ENCODE measurements at places on chromosomes 11 and 22.
A peak's percentile ranks its signal among the peaks of the same experiment; 100 is the strongest.

- no peak overlapping the region for H3K27ac ChIP-seq
- H3K36me3 ChIP-seq: peaks cover 11% of the 10 kb centered on the region
- no peaks in the 10 kb centered on the region for H3K4me1 ChIP-seq
- DNase-seq: peak; percentile 70
- no peak overlapping the region for H3K4me3 ChIP-seq
- no peaks in the 10 kb centered on the region for H3K27me3 ChIP-seq
Observed at GRCh38 chr22:27998511-27999410, 79.7 kb upstream of the PITPNB start.

DNA sequence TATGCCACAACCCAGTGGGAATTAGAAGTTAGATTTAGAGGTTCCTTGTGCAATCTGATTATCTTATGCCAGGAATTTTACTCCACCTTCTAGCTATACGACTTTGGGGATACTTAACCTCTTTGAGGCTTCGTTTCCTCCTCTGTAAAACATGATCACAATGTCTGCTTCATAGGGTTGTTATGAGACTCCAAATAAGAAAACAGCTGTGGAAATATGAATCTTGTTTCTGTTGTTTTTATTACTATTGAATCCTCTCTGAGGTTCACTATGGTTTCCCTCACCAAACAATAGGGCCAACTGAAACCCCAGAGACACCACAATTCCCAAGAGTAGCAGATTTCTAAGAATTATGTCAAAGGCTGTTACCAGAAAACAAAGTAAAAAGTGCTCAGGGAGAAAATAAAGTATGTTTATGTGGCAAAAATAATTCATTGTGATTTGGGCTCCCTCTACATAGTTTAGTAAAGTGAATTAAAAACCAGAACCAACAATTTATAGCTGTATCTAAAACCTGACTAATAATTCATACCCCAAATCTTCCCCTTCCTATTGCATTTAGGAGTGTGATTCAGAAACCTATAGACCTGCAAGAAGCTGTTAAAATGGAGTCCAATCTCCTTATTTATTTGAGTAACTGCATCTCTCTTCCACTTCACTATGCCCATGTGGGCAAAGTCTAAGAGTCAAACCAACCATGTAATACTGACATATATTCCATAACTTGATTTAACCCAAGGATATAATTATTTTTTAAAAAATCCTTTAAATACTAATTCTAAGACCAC is 38.4 kb downstream of the AMBRA1 start:
- no peak overlapping the region for H3K27ac ChIP-seq
- no peak overlapping the region for H3K4me3 ChIP-seq
- peaks cover 53% of the 10 kb centered on the region for H3K4me1 ChIP-seq
- DNase-seq: no peak
- no peaks in the 10 kb centered on the region for H3K27me3 ChIP-seq
- H3K36me3 ChIP-seq: no peaks in the 10 kb centered on the region

DNA sequence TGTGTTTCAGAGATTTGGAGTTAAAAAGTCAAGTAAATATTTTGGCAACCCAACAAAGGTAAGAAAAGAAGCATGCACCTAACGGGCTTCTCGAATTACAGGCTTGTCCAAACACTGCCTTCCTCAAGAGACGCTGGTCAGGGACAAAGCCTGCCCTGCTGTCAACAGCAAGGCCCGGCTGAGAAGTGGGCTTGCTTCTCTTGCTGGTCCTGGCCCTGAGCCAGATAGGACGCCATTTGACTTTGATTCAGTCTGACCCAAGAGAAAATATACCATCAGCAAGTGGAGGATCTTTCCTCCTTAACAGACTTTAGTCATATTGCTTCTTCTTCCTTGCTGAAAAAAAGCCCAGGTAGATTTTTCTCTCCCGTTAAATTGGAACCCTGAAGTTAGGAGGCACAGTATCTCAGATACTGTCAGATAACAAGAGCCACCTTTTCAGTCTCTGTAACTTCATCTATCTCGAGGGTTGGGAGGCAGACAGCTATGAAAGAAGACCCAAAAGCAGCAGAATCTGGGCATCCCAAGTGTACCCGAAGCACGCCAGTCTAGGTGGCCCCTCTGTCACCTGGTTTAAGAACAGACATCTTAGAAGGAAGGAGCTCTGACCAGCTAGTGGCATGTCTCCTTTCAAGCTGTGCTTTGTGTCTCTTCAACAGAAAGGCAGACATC is 57.5 kb downstream of the C22orf31 start:
- no peaks in the 10 kb centered on the region for H3K36me3 ChIP-seq
- DNase-seq: no peak
- no peaks in the 10 kb centered on the region for H3K27me3 ChIP-seq
- no peaks in the 10 kb centered on the region for H3K4me1 ChIP-seq
- no peak overlapping the region for H3K4me3 ChIP-seq

DNA sequence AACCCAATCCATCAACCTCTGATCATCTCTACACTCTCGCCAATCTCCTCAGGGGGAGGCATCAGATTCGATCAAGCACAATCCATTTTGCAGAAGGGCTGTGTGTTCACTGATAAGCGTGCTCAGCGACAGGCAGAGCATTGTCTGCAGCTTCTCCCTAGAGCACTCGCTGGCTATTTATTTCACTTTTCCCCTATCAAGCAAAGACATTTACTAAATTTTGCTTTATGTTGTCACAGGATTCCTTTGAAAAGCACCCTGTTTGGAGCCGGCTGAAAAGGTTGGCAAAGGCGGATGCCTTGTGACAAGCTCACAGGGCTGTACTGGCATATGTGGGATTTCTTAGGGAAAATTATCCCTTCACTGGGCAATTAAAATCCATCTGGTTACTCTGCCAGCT is 1381.5 kb upstream of the TENM4 start:
- H3K4me1 ChIP-seq: no peaks in the 10 kb centered on the region
- H3K27me3 ChIP-seq: no peaks in the 10 kb centered on the region
- H3K4me3 ChIP-seq: no peak overlapping the region

DNA sequence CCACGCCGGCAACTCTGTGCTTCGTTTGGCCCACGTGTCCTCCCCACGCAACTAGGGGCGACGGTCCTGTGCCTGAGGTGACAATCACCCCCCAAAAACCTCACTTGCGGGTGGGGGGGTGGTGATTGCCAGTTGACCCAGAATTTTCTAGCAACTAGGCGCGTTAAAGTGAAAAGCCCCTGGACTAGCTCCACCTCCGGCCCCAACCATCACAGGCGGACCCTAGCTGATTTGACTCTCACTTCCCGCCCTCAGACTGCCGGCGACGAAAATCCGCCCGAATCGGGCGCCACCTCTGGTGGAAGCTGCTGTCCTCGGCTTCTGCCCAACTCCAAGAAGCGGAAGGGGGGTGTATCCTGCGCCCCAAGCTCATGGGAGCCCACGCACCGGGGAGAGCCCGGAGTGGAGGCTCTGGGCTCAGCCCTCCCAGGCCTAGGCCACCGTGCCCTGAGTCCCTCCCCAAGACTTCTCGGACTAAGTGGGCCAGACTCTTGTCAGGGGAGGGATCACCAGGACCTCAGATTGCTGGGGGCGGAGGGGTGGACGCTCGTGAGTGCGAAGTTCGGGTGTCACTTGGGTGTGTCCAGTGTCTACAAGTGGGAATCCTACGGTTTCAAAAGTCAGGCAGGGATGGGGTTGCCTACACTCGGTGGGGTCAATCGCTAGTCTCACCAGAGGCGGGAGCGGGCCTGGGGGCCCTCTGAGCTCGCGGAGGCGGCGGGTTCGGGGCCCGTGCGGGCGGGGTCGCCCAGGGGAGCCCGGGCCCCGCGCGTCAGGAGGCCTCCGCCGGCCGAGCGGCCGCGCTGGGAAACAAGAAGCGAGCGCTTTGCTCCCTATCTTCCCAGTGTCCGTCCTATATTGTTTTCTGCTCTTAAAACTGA is 12.3 kb downstream of the PAX6 start:
- H3K27ac ChIP-seq: no peak overlapping the region
- no peak overlapping the region for H3K4me3 ChIP-seq
- H3K4me1 ChIP-seq: peaks cover 5% of the 10 kb centered on the region
- H3K27me3 ChIP-seq: peaks cover 95% of the 10 kb centered on the region

DNA sequence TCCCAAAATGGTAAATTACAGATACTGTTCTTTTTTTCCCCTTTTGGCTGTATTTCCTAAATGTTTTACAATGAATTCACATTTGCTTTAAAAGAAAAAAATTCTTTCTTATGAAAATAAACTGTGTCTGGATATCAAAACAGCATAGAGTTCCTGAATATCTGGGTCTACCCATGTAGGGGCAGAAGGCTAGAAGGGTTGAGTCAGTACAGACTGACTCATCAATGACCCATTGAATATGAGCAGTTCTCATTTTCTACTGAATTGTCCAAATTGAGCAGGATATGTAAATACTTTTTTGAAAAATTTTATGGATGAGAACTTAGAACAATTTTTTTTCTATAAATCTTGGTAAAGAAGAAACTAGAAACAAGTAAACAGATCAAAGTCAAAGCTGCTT is 16.3 kb upstream of the C11orf87 start:
- no peaks in the 10 kb centered on the region for H3K27me3 ChIP-seq
- no peak overlapping the region for H3K4me3 ChIP-seq
- no peak for DNase-seq
- H3K36me3 ChIP-seq: no peaks in the 10 kb centered on the region

- H3K4me1 ChIP-seq: no peaks in the 10 kb centered on the region
- no peak for DNase-seq
- H3K36me3 ChIP-seq: no peaks in the 10 kb centered on the region
- no peak overlapping the region for H3K27ac ChIP-seq
- no peaks in the 10 kb centered on the region for H3K27me3 ChIP-seq
Observed at GRCh38 chr11:132142554-132142953, 772.1 kb downstream of the NTM start.

DNA sequence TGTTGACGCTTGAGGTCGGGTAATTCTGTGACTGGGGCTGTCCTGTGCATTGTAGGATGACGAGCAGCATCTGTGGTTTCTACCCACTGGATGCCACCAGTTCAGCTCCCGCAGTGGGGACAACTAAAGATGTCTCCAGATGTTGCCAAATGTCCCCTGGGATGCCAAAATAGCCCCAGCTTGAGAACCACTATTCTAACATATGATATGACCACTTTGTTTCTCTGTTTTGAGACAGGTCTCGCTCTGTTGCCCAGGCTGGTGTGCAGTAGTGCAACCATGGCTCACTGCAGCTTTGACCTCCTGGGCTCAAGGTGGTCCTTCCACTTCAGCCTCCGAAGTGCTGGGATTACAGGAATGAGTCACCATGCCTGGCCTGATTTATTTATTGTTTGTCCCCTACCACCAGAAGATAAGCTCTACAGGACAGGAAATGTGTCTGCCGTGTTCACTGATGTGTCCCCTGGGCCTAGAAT is 4.4 kb upstream of the MEN1 start:
- H3K36me3 ChIP-seq: no peaks in the 10 kb centered on the region
- no peak overlapping the region for H3K4me3 ChIP-seq
- no peak for DNase-seq
- H3K27ac ChIP-seq: no peak overlapping the region
- no peaks in the 10 kb centered on the region for H3K27me3 ChIP-seq

DNA sequence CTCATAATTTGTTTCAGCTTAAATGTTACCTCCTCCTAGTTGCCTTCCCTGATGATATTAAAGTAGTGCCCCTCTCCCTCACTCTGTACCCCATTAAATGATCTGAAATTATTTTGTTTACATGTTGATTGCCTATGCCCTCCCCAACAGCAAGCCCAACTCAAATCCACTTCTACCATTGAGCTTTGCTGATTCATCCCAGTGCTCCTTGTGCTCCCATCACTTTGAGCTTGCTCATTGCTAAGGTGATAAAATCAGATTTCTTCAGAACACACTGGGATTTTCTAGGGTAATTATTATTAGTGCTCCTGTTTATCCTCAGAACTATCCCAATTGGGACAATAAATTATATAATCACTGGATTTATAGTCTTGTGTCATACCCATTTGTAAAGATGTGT is 8.4 kb upstream of the DDX6 start:
- DNase-seq: no peak
- no peaks in the 10 kb centered on the region for H3K27me3 ChIP-seq
- no peaks in the 10 kb centered on the region for H3K36me3 ChIP-seq

DNA sequence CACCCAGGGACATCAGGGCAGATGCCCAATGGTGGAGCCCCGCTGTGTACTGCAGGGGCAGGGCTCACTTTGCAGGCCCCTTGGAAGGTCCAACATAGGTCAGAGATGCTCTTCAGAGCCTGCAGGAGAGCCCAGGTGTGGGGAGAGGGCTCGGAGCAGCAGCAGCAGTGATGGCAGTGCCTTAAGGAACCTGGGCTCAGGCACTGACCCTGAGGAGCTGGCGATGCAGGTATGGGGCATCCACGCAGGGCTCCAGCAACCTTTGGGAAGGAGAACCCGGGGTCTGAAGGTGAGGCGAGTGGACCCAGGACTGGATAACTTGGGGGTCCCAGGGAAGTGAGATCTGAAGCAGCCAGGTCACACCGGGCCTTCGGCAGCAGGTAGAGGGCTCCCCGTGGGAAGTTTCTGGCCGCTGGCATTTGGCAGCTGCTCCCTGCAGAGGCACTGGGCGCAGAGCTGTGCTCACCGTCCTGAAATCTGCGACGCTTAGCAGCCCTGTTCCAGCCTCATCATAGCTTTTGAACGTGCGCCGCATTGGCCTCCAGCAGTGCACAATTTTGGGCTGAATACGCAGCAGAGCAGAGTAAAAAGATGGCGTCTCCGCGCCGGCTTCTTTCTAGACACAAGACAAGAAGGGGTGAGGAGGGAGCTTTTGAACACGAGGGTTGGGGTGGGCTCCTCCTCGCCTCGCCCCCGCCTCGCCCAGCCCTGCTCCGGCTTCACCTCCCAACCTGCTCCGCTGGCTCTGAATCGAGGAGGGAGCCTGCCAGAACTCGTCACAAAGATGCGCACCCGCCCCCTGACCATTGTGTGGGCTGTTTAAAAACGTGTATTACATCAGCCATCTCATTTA is 118.8 kb downstream of the MPPED1 start:
- H3K36me3 ChIP-seq: no peaks in the 10 kb centered on the region
- no peaks in the 10 kb centered on the region for H3K4me1 ChIP-seq
- no peak overlapping the region for H3K27ac ChIP-seq
- no peak for DNase-seq

DNA sequence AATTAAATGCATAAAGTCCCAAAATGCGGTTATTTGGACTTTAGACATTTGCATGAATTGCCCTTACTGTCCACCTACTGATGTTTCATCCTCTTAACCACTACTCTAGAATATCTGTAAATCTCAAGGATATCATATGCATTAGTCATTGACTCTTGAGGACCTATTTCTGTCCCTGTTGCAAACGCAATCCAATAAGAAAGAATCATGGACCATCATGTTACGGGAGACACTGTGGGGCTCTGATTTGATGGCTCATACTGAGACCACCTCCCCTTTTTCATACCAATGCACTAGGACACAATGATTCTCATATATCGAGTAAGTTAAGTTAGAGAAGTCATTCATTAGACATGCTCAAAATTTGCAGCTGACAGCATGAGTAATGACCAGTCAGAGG is 14.4 kb downstream of the POU2AF2 start:
- no peak overlapping the region for H3K4me3 ChIP-seq
- DNase-seq: no peak
- no peaks in the 10 kb centered on the region for H3K27me3 ChIP-seq
- no peaks in the 10 kb centered on the region for H3K4me1 ChIP-seq

DNA sequence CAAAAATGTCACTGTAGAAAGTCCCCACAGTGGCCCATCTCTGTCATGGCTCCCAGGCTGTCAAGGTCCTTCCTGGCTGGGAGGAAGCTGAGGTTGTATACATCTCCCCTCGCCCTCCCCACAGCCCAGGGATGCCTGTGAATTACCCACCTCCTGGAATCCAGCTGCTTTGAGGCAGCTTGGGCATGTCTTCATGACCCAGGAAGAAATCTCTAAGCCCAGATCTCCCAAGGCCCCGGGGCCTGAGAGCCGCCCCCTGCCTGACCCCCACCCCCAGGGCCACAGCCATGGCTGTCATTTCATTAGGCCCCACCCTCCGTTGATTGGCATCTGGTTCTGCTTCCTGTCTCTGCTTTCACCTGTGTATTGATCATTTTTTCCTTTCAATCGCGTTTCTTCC is 207.5 kb downstream of the TBC1D22A start:
- DNase-seq: no peak
- H3K36me3 ChIP-seq: peaks cover 9% of the 10 kb centered on the region
- H3K4me3 ChIP-seq: no peak overlapping the region
- H3K27me3 ChIP-seq: no peaks in the 10 kb centered on the region
